Ascending aorta (tissue), 2 donors: ENCODE measurements at places on chromosomes 4 and X.

DNA sequence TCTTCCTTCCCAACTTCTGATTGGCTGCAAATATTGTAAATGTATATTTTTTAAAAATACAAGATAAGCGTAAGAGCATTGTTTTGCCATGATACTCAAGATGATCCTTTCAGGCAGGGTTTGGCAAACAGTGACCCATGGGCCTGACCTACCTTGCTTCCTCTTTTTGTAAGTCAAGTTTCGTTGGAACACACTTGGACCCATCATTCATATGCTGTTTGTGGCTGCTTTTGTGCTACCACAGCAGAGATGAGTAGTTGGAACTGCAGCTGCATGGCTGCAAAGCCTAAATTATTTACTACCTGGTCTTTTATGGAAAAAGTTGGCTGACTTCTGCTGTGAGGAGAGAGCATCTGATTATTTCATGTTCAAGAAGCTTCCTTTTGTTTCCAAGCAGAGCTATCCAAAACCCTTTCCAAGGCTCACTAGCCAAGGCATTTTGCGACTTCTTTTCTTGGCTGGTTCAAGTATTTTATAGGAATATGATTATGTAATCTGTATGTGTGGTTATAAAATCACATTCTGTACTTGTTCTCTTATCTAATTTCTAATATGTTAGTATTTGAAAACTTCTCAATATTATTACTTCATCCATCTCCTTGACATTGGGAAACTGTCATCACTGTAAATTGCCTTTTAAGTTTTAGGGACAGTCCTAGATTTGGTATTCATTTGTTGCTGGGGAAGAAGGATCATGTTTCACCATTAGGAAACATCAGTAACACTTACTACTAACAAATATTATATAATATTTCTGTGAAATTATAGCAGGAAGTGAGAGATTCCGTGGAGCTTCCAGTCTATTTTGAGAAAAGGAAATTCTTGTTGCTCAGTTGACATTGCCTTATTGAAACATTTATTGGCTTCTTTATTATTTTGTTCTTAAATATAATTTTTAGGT lies 109.2 kb downstream of the ARHGAP10 start:
- no peak overlapping the region for H3K27ac ChIP-seq
- no peaks in the 10 kb centered on the region for H3K36me3 ChIP-seq
- H3K4me3 ChIP-seq: no peak overlapping the region
- peaks cover 21% of the 10 kb centered on the region for H3K4me1 ChIP-seq
- no peaks in the 10 kb centered on the region for H3K27me3 ChIP-seq

DNA sequence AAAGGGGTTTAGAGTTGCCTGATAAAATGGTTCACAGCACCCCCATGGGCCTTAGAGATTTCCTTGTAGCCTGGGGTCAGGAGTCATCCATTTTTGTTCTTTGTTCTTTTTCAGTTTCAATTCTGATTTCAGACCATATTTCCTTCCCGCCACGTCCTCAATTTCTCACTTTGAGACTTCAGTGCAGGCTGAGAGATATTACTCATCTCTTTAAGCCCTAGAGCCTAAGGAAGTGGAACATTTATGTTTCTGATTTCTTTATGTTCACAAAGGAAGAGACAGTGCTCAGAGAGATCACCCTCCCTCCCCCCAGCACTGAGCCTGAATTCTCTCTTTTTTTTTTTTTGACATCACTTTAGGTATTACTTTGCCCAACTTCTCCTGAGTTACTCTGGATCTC lies 56.3 kb downstream of the MSN start:
- H3K4me1 ChIP-seq: peaks cover 5% of the 10 kb centered on the region
- H3K36me3 ChIP-seq: peaks cover 3% of the 10 kb centered on the region
- DNase-seq: no peak
- no peak overlapping the region for H3K4me3 ChIP-seq
- H3K27ac ChIP-seq: no peak overlapping the region

GRCh38 chr4:148216866-148217814 lies 225.1 kb downstream of the NR3C2 start:
- H3K4me1 ChIP-seq: no peaks in the 10 kb centered on the region
- DNase-seq: no peak
- peak overlapping the region; percentile 34 for H3K27ac ChIP-seq
- no peaks in the 10 kb centered on the region for H3K27me3 ChIP-seq

- H3K27me3 ChIP-seq: no peaks in the 10 kb centered on the region
- DNase-seq: no peak
- no peak overlapping the region for H3K27ac ChIP-seq
These were observed 8.2 kb downstream of the MCTS1 start for GRCh38 chrX:120612086-120612485.

DNA sequence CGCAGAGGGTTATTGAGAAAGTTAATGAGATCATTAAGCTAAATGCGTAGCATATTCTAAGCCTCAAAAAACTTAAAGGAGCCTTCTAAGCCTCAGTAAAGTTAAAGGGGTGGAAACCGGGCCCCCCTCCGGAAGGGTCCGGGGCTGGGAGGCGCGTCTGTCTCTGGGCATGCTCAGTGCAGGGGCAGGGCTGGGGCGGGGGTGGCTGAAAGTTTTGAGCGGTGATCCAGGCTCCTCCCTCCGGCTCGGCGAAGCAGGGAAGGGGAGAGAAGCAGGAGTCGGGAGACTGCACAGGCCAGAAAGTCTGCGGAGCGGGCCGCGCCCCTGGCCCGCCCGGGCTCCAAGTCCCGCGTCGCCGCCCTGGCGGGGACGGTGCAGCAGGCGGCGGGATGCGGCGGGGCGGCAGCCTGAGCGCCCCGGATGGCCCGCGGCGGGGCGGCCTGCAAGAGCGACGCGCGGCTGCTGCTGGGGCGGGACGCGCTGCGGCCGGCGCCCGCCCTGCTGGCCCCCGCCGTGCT lies at the start of gene EVC:
EVC (plus strand) TSS at position 241 of the 518 bp plus-strand sequence; CDS start at position 421, 180 bp downstream.
- H3K27me3 ChIP-seq: no peaks in the 10 kb centered on the region
- peak within 1 kb of the TSS; percentile 96 for H3K27ac ChIP-seq
- H3K36me3 ChIP-seq: peaks cover 3% of the 10 kb centered on the region
- DNase-seq: peak; percentile 92
- peak within 1 kb of the TSS; percentile 87 for H3K4me3 ChIP-seq
- peaks cover 37% of the 10 kb centered on the region for H3K4me1 ChIP-seq

- no peaks in the 10 kb centered on the region for H3K4me1 ChIP-seq
- H3K36me3 ChIP-seq: no peaks in the 10 kb centered on the region
- DNase-seq: no peak
- H3K27me3 ChIP-seq: no peaks in the 10 kb centered on the region
- no peak overlapping the region for H3K27ac ChIP-seq
These were observed 1.7 kb downstream of the MAGEC3 start for GRCh38 chrX:141839856-141840255.

- H3K4me3 ChIP-seq: no peak overlapping the region
- no peaks in the 10 kb centered on the region for H3K36me3 ChIP-seq
- H3K27me3 ChIP-seq: no peaks in the 10 kb centered on the region
- DNase-seq: no peak
These were observed 118.7 kb upstream of the PRPS2 start for GRCh38 chrX:12672367-12673106.

- no peaks in the 10 kb centered on the region for H3K27me3 ChIP-seq
- H3K4me1 ChIP-seq: peaks cover 3% of the 10 kb centered on the region
- no peak overlapping the region for H3K4me3 ChIP-seq
- H3K36me3 ChIP-seq: no peaks in the 10 kb centered on the region
These were observed 875.5 kb upstream of the INTU start for GRCh38 chr4:126757219-126757618.

DNA sequence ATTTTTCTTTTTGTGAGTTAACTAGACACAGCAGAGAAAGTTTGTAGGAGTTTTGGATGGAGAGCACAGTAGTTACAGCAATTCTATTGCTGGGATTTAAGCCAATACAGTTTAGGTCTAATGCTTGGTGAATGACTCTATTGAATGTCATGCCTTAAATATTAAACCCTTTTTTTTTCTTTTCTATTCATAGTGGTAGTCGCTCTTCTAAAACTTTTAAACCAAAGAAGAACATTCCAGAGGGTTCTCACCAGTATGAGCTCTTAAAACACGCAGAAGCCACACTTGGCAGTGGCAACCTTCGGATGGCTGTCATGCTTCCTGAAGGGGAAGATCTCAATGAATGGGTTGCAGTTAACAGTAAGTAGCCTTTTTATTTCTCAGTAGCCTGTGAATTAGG lies 34.8 kb upstream of the DCK start:
- H3K27ac ChIP-seq: no peak overlapping the region
- DNase-seq: no peak
- H3K4me3 ChIP-seq: no peak overlapping the region

- DNase-seq: no peak
- H3K27me3 ChIP-seq: no peaks in the 10 kb centered on the region
- H3K4me3 ChIP-seq: no peak overlapping the region
- H3K27ac ChIP-seq: no peak overlapping the region
These were observed 114.3 kb downstream of the CENPC start for GRCh38 chr4:67430989-67431388.

- no peaks in the 10 kb centered on the region for H3K36me3 ChIP-seq
- no peaks in the 10 kb centered on the region for H3K27me3 ChIP-seq
- no peak for DNase-seq
- no peak overlapping the region for H3K27ac ChIP-seq
- no peaks in the 10 kb centered on the region for H3K4me1 ChIP-seq
These were observed 714.2 kb downstream of the RPA4 start for GRCh38 chrX:97597954-97598353.

GRCh38 chr4:156790866-156791265 lies 180.7 kb downstream of the PDGFC start:
- no peaks in the 10 kb centered on the region for H3K36me3 ChIP-seq
- peaks cover 2% of the 10 kb centered on the region for H3K4me1 ChIP-seq
- H3K4me3 ChIP-seq: no peak overlapping the region
- no peaks in the 10 kb centered on the region for H3K27me3 ChIP-seq
- no peak overlapping the region for H3K27ac ChIP-seq
